ENCODE measurements at places on chromosomes 3 and 15. TPM values are rescaled to one million over a fixed set of nuclear protein-coding genes. Genes with fewer than 3 reads are reported as not detected.

NAALADL2 gene
- total RNA-seq = 1.6 TPM

ZMYND10 gene
- total RNA-seq = 1.3 TPM

LYZL4 gene
- total RNA-seq = not detected

DNA sequence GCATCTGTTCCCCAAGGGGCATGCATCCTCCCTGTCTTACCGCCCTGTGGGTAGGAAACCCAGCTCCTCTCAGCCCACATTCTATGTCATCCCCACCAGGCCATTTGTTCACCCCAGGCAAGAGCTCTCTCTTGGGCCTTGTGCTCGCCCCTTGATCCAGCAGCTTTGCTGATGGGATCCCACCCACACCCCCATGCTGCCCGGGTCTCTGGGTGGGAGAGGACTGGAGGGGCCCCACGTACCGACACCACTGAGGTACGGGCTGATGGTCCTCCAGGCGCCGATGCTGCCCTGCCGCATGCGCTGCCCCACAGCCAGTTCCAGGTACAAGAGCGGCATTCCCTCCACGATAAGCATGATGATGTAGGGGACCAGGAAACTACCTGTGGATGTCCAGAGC lies 14.5 kb downstream of the SLC6A20 start:
- H3K4me3 ChIP-seq = no peak overlapping the region
- no peak for DNase-seq
- H3K27ac ChIP-seq = no peak overlapping the region
- peaks cover 3% of the 10 kb centered on the region for H3K27me3 ChIP-seq
- H3K4me1 ChIP-seq = no peaks in the 10 kb centered on the region

DNA sequence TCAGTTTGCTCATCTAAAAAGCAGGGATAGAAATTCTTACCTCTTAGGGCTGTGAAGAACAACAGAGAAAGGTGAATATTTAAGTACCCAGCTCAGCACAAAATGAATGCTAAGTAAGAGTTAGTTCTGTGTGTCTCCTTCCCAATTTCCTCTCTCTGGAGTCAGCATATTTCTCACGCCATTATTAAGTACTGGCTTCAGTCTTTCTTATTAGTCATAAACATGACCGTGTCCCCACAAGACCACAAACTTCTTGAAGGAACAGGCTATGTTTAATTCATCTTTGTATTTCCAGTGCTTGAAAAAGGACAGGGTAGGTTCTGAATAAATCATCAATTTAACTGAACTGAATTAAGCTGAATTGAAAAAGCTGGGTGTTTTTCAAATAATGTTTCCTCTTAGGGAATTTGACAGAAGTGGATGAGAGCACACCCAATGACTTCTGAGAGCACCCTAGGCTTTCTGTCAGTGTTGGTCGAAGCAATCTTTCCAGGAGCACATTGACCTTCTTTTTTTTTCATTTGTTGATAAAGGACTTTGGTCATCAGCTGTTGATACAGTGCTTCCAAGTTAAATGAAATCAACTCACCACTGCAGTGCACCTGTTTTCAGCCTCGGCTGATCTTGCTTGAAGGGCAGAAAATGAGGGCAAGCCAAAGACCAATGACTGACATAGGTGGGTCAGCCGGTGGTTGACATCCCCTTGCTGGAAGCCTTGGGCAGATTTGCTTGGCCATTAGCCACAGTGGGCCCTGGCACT lies 324.6 kb downstream of the MFSD1 start:
- H3K36me3 ChIP-seq = no peaks in the 10 kb centered on the region
- no peak overlapping the region for H3K27ac ChIP-seq
- DNase-seq = no peak
- H3K4me1 ChIP-seq = no peaks in the 10 kb centered on the region
- no peak overlapping the region for H3K4me3 ChIP-seq

GRCh38 chr3:101069901-101070798 lies 76.9 kb upstream of the ABI3BP start:
- peak; percentile 78 for DNase-seq
- no peaks in the 10 kb centered on the region for H3K4me1 ChIP-seq
- no peaks in the 10 kb centered on the region for H3K27me3 ChIP-seq
- no peaks in the 10 kb centered on the region for H3K36me3 ChIP-seq
- H3K4me3 ChIP-seq = no peak overlapping the region

DNA sequence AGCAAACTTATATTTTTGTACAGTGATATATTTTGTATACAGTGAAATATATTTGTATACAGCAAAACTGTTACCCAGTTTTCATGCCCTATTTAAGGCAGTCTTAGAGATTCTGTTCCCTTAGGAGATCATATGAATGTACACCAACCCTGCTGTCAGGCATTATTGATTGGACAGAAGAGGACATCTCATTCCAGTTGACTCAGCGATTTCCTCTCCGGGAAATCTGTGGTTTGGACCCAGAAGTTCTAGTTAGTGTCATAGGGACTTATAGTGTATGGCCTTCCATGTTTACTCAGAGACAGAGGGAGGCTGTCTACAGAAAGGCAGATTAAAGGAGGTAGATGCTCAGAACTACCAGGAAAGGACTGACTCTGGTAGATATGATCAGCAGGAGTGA lies 318.8 kb upstream of the KCNMB2 start:
- H3K36me3 ChIP-seq = peaks cover 3% of the 10 kb centered on the region
- DNase-seq = no peak
- H3K27me3 ChIP-seq = peaks cover 2% of the 10 kb centered on the region
- H3K4me1 ChIP-seq = peaks cover 4% of the 10 kb centered on the region
- H3K27ac ChIP-seq = peak overlapping the region; percentile 87

- no peaks in the 10 kb centered on the region for H3K4me1 ChIP-seq
- no peak for DNase-seq
- H3K27me3 ChIP-seq = no peaks in the 10 kb centered on the region
- no peak overlapping the region for H3K4me3 ChIP-seq
- no peaks in the 10 kb centered on the region for H3K36me3 ChIP-seq
Measured at GRCh38 chr3:190617185-190617584, 103.3 kb downstream of the IL1RAP start.

GRCh38 chr15:73796331-73796831 lies 43.2 kb upstream of the INSYN1 start:
- peaks cover 2% of the 10 kb centered on the region for H3K27me3 ChIP-seq
- H3K4me3 ChIP-seq = no peak overlapping the region
- H3K27ac ChIP-seq = no peak overlapping the region
- peaks cover 4% of the 10 kb centered on the region for H3K4me1 ChIP-seq
- H3K36me3 ChIP-seq = peaks cover 12% of the 10 kb centered on the region

- no peak for DNase-seq
- peaks cover 6% of the 10 kb centered on the region for H3K27me3 ChIP-seq
- no peak overlapping the region for H3K4me3 ChIP-seq
- H3K4me1 ChIP-seq = peaks cover 5% of the 10 kb centered on the region
- no peak overlapping the region for H3K27ac ChIP-seq
Measured at GRCh38 chr3:46372492-46373359, 2.0 kb downstream of the CCR5 start.

DNA sequence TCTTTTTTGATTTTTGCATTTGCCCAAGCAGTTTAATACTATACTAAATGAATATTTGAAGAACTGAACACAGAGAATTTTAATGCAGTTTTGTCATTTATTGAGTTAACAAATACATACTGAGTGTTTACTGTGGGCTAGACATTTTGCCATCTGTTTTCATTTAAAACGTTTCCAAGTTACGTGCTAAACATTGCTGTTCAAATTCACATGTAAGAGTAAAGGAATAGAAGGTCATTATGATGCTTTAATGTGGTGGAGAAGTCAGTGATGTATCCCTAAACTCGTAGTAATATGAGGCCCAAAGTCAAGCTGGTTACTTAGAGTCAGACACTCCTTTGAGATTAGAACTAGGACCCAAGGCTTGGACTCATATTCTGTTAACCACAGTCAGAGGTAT lies 49.4 kb downstream of the CRYBG3 start:
- peaks cover 21% of the 10 kb centered on the region for H3K36me3 ChIP-seq
- no peak overlapping the region for H3K4me3 ChIP-seq
- DNase-seq = no peak
- no peaks in the 10 kb centered on the region for H3K27me3 ChIP-seq
- H3K27ac ChIP-seq = no peak overlapping the region

- no peak for DNase-seq
- peaks cover 16% of the 10 kb centered on the region for H3K4me1 ChIP-seq
- peaks cover 20% of the 10 kb centered on the region for H3K27me3 ChIP-seq
- H3K4me3 ChIP-seq = no peak overlapping the region
- no peaks in the 10 kb centered on the region for H3K36me3 ChIP-seq
- H3K27ac ChIP-seq = no peak overlapping the region
Measured at GRCh38 chr3:194138732-194139070, 2.8 kb downstream of the HES1 start.

GRCh38 chr15:75649045-75649761 lies 1.5 kb downstream of the SNX33 start:
- H3K4me3 ChIP-seq = peak overlapping the region; percentile 91
- peaks cover 46% of the 10 kb centered on the region for H3K4me1 ChIP-seq
- peaks cover 17% of the 10 kb centered on the region for H3K27me3 ChIP-seq
- peaks cover 6% of the 10 kb centered on the region for H3K36me3 ChIP-seq

GRCh38 chr3:136750209-136750896 lies 1.8 kb downstream of the STAG1 start:
- H3K4me3 ChIP-seq = peak overlapping the region; percentile 91
- H3K36me3 ChIP-seq = no peaks in the 10 kb centered on the region
- peaks cover 5% of the 10 kb centered on the region for H3K27me3 ChIP-seq
- no peak for DNase-seq
- peak overlapping the region; percentile 66 for H3K27ac ChIP-seq

DNA sequence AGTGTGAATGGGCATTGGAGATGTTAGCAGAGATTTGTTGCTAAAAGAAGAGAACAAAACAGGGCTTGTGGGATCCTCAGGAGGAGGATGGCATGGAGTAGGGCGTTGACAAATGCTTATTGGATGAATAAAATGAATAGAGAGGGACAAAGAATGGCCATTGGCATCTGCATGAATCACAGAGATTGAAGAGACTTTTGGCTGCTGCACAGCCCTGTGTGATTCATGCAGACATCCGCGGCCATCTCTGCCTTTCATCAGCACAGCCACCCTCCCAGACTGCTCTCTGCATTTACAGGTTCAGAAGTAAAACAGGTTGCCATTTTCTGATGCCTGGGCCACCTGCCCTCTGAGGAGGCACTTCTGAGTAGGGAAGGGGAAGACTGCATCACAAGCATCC lies 397.9 kb downstream of the EPHB1 start:
- H3K27me3 ChIP-seq = no peaks in the 10 kb centered on the region
- DNase-seq = no peak
- no peak overlapping the region for H3K27ac ChIP-seq
- H3K4me3 ChIP-seq = no peak overlapping the region
- no peaks in the 10 kb centered on the region for H3K36me3 ChIP-seq

DNA sequence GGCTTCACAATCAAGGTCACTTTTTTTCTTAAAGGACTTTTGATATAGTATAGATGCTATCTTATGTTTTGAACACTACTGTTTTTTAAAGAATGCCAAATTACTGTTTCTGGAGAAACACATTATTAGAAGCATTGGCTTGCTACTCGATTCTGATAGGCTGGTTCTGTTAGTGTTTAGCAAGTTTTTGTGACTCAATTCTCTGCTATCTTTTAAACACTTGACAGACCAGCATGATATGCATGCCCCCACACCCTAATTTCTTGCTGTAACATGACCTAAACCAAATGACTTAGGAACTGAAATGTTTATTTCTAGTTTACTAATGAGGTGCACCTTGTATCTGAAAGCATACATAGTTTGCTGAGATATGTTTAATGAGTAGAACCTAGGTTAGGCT lies 5.5 kb upstream of the IL20RB start:
- H3K27me3 ChIP-seq = no peaks in the 10 kb centered on the region
- H3K4me3 ChIP-seq = no peak overlapping the region
- no peaks in the 10 kb centered on the region for H3K36me3 ChIP-seq
- no peaks in the 10 kb centered on the region for H3K4me1 ChIP-seq
- no peak for DNase-seq
- H3K27ac ChIP-seq = no peak overlapping the region

DNA sequence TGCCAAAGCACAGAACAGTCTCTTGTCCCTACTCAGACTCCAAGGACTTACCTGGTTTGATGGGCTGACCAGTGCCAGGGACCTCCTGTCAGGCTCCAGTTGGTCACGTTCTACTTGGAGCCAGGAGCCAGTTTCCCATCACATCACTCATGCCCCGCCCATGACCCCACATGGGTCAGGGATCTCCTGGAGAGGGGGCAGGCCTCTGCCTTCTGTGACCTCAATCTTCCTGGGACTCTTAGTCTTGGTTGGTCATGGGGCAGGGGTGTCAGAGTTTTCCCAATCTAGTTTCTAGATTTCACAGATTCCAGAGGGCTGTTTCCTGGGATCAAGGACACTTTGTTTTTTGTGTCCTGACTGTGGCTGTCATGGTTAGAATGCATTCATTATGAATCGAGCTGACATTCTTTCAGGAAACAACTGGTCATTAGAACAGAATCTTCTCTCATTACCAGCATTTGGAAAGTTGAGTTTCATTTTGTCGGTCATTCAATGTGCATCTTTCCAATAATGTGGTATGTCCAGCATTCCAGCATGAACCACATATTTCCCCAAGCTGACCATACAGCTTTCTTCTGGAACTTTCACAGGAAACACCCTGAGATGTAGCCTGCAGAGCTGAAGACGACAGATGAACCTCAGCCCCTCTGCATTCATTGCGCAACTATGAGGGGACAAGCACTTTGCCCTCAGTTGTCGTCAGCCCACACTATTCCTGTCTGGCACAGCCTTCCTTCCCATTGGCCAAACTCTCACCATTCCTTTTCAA lies 19.8 kb downstream of the CYP19A1 start:
- no peak overlapping the region for H3K4me3 ChIP-seq
- H3K36me3 ChIP-seq = no peaks in the 10 kb centered on the region
- no peak for DNase-seq
- peaks cover 5% of the 10 kb centered on the region for H3K4me1 ChIP-seq
- H3K27ac ChIP-seq = no peak overlapping the region

DNA sequence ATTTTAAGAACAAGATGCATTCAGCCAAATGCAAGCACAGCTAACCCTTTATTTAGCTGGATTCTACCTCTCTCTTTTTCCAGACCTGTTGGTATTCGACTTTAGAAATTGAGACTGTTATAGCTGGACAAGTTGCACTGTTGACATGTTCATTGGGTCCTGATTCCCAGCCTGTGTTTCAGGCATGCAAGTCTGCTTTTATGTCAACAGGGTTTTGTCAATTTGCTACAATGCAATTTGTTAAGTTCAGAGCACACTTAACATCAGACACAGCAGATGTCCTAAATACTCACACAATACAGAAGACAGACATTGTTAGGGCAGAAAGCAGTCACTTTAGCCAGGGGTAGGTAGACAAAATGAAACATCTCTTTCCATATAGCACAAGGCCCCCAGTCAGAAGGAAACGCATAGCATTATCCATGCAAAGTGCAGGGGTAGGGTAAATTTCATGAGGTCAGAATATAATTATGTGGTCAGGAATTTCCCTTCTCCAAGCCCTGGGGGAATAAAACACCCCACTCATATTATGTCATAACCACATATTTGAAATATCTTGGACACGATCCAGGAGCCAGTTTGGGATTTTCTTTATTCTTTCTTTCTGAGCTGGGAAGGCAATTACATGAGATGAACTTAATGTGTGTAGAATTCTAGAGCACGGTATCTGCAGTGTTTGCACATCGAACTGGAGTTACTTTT lies 504.1 kb downstream of the NTRK3 start:
- H3K4me1 ChIP-seq = peaks cover 5% of the 10 kb centered on the region
- H3K27me3 ChIP-seq = no peaks in the 10 kb centered on the region
- no peak for DNase-seq
- no peaks in the 10 kb centered on the region for H3K36me3 ChIP-seq
- H3K27ac ChIP-seq = no peak overlapping the region

- peak overlapping the region; percentile 85 for H3K4me3 ChIP-seq
- H3K4me1 ChIP-seq = peaks cover 43% of the 10 kb centered on the region
- peak overlapping the region; percentile 72 for H3K27ac ChIP-seq
- H3K36me3 ChIP-seq = peaks cover 5% of the 10 kb centered on the region
- no peaks in the 10 kb centered on the region for H3K27me3 ChIP-seq
Measured at GRCh38 chr3:159843840-159844730, 144.6 kb upstream of the IL12A start.
